ENCODE measurements at places on chromosomes 12 and 14.

GRCh38 chr12:50947933-50948626 is 4.3 kb upstream of the HIGD1C start:
- no peak for DNase-seq

- no peak for DNase-seq
Observed at GRCh38 chr14:99790978-99791376, 2.2 kb upstream of the EML1 start.

- DNase-seq, result no peak
Observed at GRCh38 chr12:63863658-63864453, 19.4 kb downstream of the SRGAP1 start.

DNA sequence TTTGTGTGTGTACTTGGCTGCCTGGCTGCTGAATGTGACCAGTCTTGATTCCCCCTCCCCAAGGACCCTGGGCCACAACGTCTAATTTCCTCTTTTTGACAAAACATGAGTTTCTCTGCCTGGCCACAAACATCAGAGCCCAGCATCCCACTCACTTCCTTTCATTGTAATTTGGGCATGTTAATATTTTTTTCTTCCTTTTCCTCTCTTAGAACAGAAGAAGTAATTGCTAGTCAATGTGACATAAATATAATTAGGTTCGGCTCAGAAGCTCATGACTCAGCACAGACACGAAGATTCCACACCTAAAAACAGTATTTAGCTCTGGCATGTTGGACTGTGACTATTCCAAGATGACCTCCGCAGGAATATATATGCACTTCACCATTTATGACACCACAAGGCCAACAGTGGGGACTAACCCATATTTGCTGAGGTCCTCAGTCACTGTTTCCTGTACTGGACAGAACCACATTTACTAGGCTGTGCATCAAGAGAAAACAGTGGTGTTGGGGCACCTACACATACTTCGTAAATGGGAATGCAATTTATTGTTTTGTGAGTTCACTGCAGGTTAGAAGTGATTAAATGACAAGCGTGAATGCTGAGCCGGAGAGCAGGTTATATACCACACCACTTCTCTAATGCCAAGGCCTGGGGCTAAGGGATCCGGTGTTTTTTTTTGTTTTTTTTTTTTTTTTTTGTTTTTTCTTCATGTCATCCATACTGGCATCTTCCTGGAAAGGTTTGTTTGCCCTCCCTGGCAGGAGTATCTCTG is 4.2 kb downstream of the GSG1 start:
- no peak for DNase-seq

DNA sequence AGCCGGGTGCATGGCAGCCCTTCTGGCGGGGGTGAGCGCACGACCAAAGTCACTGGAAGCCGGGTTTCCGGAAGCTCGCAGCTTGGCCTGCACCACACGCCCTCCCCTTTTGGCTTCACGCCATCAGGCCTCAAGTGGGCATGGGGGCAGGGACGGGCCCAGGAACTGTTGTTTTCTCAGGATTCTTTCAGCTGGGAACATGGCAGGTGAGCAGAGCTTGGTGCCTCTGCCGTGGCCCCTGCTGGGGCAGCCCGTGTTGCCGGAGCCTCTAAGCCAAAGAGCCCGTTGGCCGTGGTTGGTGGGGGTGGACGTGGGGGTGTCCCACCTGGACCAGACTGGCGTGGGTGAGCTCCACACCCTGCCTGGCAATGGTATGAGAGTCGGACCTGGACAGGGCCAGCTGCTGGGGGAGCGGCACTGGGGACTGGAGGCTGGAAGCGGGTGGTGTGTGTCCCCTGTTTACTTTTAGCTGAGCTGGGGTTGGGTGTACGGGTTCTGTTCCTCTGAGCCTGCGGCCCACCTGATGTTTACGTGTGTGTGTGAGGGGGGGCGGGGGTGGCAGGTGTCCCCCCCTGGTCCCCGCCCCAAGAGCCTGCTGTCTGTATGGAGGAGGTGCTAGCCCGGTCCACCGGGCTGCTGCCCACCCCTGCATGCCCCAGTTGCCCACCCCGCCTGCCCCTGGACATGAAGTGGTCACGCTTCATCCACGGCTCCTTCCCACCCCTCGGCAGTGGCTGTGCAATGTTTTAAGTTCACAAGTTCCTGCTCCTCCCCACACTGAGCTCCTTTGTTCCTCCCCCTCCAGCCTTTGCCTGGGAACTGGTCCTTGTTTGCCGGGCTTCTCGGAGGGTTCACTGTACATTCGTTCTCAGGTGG is 28.7 kb upstream of the PLD4 start:
- DNase-seq, result no peak

GRCh38 chr12:22116376-22116775 is 70.4 kb downstream of the CMAS start:
- no peak for DNase-seq

GRCh38 chr12:7387289-7387688 is 56.7 kb downstream of the CD163L1 start:
- no peak for DNase-seq

DNA sequence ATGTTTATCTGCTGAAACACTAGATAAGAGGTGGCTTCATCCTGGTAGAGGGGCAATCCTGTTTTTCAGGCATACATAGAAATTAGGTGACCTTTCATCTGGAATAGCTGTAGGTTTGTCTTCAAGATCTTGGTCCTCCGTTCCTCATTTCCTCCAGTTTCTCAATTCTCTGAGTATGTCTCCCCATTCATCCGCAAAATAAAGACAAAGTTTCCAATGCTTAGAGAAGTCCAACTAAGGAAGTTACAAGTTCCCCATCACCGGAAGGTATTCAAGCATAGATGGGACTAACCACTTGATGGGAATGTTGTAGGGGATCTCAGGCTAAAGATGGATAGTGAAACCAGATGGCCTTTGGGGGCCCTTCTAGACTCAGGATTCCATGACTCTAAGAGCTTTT is 34.3 kb downstream of the ERG28 start:
- no peak for DNase-seq

GRCh38 chr14:52895000-52895399 is 55.9 kb downstream of the FERMT2 start:
- DNase-seq, result no peak

GRCh38 chr12:1826401-1826800 is 6.0 kb downstream of the LRTM2 start:
- no peak for DNase-seq

DNA sequence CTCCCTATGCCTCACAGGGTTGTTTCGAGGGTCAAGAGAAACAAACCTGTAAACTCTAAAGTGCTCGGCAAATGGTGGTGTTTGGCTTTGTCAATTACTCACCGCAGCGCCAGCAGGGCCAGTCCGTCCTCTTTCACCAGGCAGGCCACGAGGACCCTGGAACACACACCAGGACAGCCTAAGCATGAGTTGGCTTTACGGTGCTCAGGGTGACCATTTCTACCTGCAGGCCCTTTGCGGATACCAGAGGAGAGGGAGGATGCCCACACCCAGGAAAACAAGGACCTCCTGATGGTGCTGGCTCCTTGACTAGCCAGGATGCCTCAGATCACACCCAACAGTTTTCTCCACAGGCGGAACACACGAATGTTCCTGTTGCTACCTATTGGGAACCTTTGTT is 11.5 kb downstream of the COL2A1 start:
- no peak for DNase-seq

GRCh38 chr14:61285364-61285763 is 4.2 kb upstream of the TMEM30B start:
- no peak for DNase-seq

DNA sequence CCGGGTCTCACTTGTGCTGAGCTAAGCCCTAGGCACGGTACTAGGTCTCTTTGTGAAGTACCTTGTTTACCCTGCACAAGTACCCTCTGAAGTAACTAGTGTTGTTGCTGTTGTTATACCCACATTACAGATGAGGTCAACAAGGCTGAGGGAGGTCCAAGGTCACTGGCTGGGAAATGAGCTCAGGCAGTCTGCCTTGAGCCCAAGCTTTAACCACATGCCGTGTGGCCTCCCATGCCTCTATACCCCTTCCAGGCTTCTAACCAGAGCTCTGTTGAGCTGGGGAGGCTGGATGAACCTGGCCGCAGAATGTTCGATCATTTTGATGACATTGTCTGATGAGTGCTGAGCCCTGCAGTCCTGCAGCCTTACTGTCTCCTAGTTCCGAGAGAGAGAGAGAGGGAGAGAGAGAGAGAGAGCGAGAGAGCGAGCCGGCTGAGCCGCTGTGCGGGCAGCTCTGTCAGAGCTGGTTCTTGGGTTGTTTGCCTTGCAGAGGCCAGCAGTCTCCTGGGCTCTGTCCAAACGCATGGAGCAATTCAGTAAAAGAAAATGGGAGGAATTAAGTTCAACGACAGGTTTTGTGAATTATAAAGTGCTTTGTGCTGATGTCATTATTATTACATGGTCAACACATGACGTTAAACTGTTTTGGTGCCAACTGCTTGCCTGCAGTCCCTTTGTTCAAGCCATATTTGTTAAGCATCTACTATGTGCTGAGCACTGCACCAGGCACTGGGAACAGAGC is 13.1 kb downstream of the JDP2 start:
- DNase-seq, result no peak

- DNase-seq, result no peak
Observed at GRCh38 chr12:57755454-57756372, 810 bp downstream of the MARCHF9 start.

- no peak for DNase-seq
Observed at GRCh38 chr12:72546106-72546505, 273.9 kb downstream of the TRHDE start.

GRCh38 chr14:88995437-88996198 is 171.2 kb downstream of the TTC8 start:
- DNase-seq, result no peak

GRCh38 chr12:122840580-122841513 is 5.6 kb downstream of the HIP1R start:
- no peak for DNase-seq

DNA sequence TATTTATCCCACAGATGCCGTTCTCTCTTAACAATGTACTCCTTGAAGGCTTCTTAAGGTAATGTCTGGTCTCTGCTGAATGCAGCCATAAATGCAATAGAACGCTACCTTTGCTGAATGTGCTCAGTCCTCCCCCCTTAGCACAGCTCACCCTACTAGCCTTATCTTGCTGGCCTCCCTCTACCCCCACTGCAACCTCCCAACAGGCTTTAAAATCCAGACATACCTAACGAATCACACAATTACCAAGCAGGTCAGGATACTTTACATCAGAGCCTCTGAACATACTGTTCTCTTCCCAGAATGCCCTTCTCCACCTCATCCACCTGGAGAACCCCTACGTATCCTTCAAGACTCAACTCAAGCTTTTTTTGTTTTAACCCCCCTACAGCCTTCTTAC is 51.0 kb upstream of the CRADD start:
- DNase-seq, result no peak

DNA sequence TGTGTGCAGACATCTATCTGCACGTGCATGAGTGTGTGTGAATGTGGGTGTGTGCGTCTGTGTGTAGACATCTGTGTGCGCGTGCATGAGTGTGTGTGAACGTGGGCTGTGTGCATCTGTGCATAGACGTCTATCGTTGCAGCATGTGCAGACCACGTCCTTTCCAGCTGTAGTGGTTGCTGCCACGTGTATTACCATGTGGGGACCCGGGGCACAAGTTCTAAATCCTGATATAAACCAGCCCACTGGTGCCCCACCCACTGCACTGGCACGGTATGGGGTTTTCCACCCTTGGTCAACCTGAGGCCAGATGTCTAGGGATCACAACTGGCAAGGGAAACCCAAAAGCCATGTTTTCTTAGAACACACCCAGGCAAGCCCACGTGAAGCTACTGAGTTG is 197.0 kb downstream of the ANO2 start:
- DNase-seq, result no peak

DNA sequence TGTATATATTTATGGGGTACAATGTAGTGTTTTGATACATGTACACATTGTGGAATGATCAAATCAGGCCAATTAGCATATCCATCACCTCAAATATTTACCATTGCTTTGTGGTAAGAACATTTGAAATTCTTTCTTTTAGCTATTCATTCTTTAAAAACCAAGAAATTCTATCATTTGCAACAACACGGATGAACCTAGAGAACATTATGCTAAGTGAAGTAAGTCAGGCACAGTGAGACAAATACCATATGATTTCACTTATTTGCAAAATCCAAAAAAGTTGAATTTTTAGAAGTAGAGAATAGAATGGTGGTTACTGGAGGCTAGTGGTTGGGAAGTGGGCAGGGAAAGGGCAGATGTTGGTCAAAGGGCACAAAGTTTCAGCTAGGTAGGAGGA is 129.3 kb upstream of the PTPRQ start:
- no peak for DNase-seq

Measured in stimulated activated CD8-positive, alpha-beta memory T cell treated with anti-CD3 and anti-CD28 coated beads, Interleukin-7, amount 100 ng/mL, for 1 hour (primary cell).